ENCODE measurements at places on chromosomes 5 and 9.

- no peak for DNase-seq
Observed at GRCh38 chr5:176542596-176543427, 5.6 kb upstream of the RNF44 start.

DNA sequence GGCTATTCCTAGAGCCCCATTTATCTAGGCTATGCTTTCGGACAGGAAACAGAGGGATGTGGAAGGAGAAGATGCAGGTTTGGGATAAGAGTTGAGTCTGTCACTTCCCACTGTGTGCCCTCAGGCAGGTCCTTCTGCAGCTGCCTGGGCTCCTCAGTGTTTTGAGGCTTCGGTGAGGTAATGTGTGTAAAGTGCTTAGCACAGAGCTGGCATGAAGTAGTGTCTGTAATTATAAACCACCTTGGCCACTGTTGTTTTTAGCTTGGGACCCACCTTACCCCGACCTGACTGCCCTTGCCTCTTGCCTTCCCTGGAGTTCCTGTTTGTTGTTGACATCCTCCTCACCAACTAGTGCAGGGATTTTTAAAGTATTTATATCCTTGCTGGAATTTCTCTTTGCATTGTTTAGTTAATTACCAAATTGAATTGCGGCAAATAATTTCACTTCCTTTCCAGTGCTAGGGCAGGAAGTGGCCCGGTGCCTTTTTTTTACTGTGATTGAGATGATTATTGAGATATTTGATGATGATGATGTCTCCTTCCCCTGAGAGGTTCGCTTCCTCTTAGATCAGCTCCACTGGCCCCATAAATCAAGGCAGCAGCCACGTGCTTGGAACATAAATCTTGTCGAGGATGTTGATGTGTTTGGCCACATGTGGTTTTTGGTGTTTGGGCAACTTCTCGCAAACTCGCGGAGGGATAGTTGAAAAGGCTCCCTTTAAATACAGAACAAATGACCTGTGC lies 38.3 kb upstream of the DAB2IP start:
- no peak for DNase-seq

GRCh38 chr5:124536333-124536732 lies 210.1 kb downstream of the ZNF608 start:
- DNase-seq: no peak

DNA sequence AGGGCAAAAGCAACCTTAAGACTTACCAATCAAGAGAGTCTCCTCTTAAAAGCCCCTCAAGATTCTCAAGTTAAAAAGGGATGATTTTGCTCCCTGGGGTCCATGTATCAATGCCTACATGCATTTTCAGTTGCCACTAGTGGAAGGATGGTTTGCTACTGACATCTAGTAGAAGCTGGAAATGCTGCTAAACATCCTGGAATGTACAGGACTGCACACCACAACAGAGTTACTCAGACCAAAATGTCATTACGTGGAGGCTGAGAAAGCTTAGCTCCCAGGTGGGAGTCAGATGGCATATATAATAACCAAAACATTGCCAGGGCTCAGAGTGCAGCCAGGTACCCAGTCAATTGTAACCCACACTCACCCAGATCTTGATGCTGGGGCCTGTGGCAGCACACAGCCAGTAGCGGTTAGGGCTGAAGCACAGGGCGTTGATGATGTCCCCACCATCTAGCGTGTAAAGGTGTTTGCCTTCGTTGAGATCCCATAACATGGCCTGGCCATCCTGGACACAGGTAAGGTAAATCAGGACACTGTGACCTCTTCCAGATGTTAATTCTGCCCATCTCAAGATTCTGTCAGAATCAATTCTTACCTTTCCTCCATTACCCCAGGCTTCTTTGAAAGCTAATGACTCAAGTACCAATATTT lies 5.8 kb downstream of the RACK1 start:
- no peak for DNase-seq

- no peak for DNase-seq
Observed at GRCh38 chr5:171152382-171152781, 156.7 kb upstream of the TLX3 start.

DNA sequence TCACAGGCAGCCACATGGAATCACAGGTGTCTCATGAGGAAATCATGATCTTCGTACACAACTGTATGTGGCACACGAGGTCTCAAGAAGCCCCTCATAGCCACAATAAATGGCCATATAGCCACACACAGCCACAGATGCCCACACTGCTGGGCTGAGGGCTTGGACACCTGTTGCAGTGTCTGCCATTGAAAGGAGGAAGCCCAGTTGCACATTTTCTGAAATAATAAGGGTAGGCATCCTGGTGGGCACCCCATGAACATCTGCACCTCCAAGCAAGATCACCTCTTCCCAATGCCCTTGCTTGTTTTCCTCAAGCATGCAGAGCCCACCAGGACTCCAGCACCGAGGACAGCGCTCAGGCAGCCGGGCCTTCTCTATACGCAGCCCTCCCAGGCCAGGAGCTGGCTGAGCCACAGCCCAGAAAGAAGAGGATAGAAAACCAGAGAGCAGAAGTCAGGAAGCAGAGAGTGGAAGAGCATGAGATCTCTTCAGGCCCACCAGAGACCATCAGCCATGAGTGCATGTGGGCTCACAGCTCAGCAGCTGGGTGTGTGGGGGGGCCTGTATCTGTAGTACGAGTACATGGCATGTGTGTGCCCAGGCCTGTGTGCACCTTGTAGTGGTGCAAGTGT lies 1.0 kb upstream of the ACSL6 start:
- no peak for DNase-seq

DNA sequence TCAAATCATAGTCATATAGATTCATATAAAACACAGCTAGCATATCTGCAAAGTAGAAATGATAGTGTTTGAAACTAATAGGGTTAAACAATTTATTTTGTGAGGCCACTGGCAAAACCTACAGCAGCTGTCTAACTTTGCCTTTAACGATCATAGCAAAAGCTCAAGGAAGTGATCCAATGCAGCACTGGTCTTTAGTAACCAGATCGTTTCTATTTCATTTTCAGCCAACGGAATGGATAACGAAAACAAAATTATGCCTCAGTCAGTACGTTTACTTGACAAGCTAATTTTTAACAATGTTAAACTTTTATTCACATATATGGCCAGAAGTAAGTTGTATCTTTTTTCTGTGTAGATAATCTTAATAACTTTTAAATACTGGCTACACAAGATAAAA lies 17.7 kb downstream of the MLLT3 start:
- no peak for DNase-seq

DNA sequence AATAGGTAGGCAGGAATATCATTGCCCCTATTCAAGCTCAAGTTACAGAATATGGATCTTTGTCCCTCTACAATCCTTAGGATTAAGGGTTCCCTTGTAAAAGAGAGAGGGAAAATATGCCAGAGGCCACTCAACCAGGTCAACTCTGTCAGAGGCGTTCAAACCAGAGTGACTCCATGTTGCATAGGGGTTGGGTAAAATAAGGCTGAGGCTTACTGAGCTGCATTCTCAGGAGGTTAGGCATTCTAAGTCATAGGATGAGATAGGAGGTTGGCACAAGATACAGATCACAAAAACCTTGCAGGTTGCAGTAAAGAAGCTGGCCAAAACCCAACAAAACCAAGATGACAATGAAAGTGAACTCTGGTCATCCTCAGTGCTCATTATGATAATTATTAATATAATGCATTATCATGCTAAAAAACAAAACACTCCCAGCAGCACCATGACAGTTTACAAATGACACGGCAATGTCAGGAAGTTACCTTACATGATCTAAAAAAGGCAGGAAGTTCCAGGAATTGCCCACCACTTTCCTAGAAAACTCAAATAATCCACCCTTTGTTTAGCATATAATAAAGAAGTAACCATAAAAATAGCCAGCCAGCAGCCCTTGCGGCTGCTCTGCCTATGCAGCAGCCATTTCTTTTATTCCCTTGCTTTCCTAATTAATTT lies 64.8 kb downstream of the ERP44 start:
- no peak for DNase-seq

GRCh38 chr9:95341293-95341962 lies 23.9 kb upstream of the FANCC start:
- DNase-seq: no peak

DNA sequence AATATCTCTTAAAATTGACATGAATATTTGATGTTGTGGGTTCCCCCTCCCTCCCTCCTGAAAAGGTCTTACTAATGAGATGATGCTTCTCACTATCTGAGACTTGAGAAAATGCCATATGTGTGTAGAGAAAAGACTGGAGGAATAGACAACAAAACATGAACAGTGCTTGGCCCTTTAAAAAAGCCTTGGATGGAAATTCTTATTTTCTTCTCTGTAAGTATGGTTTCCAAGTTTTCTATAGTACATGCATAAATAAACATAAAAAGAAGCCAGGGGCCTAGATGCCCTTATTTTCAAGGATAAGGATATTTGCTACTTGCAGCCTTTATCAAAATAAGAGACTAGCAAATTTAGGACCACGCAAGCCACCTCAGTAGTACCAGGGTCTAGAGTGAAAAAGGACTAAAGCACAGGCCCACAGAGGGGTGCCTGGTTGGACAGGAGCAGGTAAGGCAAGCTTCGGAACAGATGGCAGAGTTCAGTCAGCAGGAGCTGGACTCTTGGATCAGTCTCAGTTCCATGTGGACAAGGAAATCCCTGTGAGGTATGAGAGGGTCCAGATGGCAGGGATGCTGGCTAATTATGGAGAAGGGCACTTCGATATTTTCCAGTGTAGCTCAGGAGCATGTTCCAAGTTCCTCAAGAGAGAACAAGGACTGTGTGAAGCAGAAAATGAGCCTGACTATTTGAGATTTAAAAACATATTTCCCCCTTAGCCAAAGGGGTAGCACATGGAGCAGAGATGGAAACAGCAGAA lies 4.6 kb upstream of the ANP32B start:
- no peak for DNase-seq

Measured in putamen (tissue), 1 donor.